ENCODE measurements at places on chromosomes 7 and 10.

DNA sequence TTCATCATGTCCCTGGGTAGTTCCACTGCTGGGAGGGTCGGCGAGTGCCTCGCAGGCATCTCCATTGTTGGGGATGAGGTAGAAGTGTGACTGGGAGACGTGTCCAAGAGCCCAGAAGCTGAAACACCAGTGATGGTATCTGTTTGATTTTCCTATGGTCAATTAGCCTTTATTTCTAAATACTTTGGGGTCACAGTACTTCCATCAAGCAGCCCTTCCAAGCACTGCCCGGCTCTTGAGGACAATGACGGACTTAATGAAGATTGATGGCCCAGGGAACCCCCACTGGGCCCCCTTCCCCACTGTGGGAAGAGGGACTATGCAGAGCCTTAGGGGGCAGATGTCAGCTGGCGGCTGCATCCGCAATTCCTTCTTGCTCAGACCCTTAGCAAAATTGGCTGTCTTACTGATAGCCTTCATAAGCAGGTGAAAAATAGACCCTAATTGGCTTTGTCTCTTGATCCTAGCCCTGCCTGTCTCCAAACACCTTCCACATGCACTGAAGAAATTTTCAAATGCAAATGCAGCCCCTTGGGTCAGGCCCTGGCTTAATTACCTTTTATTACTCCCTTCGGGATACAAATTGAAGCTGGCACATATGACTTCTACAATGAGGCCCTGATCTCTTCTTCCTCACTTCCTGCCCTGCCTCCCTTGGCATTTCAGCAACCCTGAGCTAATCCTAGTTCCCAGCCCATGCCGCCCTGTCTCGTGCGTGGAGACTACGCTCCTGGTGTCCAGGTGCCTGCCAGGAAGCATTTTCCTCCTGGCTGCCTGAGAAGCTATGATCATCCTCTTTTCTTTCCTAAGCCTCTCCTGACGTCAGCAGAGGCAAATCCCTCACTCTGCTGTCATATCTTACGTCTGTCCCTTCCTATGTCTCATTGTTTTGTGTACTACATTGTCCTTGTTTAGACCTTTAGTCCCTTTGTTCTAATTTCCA is 124.5 kb upstream of the GDF10 start:
- no peak for DNase-seq

DNA sequence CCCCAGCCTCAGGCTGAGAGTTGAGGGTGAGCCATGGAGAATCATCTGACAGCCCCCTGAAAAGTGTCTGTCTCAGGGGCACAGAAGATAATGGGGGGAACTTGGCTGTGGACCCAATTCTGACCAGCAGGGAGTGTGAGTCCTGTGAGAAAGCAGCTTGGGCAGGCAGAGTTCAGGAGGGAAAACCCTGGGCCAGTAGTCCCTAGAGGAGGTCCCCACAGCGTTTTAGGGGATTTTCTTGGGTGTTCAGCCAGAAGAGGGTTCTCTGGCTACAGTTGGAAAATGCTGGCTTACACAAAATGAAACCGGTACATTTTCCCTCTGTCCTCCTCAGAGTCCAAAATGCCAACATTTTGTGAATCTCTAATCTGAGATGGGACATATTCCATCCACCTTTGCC is 35.8 kb upstream of the TRIM8 start:
- no peak for DNase-seq

DNA sequence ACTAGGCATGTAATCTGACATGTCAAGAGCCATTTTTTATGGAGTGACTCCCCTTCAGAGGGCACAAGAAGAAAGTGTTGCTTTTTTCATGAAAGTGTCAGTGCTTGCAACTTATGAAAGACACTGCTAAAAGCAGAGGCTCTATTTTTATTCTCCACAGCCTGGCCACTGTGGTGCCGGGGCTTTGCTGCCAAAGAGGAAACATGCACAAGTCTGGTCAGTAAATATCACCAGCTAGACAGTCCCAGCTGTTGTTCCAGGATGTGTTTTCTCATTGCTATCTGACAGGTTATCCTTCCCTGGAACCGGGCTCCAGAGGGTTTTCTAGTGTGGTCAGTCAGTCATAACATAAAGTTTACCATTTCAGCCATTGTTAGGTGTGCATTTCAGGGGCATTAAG is 180.7 kb upstream of the PITRM1 start:
- no peak for DNase-seq

GRCh38 chr7:69531050-69531449 is 67.2 kb upstream of the AUTS2 start:
- DNase-seq: no peak

DNA sequence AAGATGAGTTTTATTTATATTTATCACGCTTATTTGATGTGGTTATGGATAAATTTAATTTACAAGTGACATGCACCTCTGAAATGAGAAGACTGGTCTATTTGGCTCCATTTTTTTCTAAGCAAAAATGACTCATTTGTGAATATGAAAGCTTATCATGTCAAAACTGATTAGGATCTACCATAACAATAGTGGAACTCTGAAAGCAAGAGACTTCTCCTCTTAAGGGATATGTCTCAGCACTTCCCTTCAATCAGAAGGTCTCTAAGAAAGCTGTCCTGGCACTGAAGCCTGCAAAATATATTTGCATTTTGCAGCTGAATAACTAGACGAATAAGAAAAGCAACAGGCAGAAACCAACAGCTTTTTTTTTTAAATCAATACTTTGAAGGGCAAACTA is 12.7 kb downstream of the FAS start:
- no peak for DNase-seq

GRCh38 chr10:64014281-64014680 is 493.1 kb downstream of the REEP3 start:
- DNase-seq: no peak

DNA sequence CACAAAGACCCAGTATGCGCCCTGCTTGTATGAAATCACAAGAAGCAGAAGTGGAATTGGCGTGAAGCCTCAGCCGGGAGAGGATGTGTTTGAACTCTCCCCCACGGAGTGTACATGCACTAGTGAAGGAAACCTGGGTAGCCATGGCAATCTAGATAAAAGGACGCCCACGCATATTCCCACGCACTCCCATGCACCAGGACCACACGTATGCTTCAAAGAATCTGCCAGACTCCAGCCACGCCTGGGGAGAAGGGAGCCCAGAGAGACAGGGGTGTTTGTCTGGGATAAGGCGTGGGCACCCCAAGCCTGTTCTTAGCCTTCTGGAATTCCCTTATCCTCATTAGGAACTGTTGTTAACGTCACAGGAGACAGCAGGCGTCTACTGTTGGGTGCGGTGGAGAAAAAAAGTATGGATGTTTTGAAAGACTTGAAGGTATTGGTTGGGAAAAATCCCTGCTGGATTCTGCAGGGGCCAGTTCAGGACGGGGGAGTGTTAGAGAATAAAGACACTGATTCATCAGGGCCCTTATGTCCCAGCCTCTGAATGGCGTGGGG is 28.9 kb upstream of the ECHDC3 start:
- no peak for DNase-seq

DNA sequence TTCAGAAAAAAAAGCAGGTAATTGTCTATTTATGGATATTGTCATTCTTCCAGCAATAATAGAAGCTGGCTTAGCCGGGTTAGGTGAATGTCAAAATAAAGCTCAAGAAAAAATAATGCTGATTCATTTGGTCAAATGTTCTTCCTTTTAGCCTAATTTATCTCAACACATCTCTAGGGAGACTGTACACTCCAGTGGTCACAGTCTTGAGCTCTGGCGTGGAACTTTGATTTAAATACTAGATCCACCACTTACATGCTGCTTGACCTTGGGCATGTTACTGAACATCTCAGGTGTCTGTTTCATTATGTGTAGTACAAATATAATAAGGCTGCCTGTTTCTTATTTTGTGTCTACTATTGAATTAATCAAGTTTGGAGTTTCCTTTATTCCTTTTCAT is 22.0 kb downstream of the PRTFDC1 start:
- no peak for DNase-seq

DNA sequence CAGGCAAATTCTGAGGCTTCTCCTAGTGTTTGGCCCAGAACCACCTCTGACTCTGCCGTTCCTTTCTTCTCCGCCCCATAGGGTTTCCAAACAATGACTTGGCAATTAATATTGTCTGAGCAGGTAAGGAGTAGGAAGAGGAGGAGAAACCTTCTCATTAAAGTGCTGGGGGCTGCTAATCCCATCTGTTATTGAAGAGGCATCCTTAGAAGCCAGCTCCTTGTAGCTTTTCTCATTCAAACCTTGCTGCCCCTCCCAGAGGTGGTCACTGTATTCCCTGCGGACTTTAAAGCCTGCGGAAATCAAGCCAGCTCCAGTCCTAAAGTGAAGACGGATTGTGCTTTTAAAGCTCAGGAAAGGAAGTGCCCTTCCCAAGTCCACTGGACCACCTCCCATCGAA is 1.4 kb upstream of the NKX1-2 start:
- no peak for DNase-seq

DNA sequence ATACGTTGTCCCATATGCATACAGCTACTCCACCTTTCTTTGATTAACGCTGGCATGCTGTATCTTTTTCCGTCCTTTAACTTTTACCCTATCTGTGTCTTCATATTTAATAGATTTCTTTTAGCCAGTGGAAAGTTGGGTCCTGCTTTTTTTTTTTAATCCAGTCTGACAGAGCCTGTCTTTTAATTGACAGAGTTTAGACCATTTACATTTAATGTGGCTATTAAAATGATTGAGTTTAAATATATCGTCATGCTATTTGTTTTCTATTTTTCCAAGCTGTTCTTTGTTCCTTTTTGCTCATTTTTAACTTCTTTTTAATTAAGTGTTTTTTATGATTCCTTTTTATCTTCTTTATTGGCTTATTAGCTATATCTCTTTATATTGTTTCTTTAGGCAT is 217.6 kb upstream of the NEBL start:
- no peak for DNase-seq

DNA sequence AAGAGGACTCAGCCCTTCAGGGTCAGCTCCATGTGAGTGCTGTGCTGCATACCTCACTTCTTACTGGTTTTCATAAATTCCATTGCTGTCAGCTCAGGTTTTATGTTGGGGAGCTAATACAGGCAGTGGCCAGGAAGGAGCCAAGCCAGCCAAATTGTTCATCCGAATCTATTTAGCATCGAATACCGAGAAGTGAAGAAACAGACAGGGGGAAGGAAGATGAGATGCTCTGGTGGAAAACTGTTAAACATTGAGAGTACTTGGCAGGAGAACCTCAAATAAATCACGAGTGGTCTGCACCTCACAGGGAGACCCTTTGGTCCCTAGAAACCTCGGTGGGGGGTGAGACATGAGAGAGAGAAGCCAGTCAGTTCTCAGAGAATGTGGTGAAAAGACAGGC is 196.0 kb upstream of the TMEM72 start:
- no peak for DNase-seq

GRCh38 chr10:102775935-102776669 is 32.4 kb downstream of the WBP1L start:
- DNase-seq: no peak

- no peak for DNase-seq
Observed at GRCh38 chr10:124223711-124224085, 130.3 kb upstream of the CHST15 start.

- no peak for DNase-seq
Observed at GRCh38 chr10:100377830-100378229, 30.8 kb downstream of the SCD start.

DNA sequence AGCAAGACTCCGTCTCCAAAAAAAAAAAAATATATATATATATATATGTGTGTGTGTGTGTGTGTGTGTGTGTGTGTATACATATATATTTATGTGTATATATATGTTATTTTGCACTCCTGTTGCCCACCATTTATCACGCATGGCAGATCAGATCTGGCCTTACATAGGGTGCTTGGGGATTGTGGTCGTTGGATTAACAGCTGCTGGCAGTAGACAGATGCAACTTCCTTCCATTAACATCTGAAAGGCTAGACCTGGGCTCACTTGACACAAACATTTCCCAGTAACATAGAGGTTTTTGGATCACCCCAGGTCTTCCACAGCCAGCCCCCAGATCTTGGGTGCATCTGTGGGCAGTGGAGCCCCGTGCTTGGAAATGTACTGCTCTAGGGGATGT is 40.8 kb upstream of the DLD start:
- DNase-seq: no peak

DNA sequence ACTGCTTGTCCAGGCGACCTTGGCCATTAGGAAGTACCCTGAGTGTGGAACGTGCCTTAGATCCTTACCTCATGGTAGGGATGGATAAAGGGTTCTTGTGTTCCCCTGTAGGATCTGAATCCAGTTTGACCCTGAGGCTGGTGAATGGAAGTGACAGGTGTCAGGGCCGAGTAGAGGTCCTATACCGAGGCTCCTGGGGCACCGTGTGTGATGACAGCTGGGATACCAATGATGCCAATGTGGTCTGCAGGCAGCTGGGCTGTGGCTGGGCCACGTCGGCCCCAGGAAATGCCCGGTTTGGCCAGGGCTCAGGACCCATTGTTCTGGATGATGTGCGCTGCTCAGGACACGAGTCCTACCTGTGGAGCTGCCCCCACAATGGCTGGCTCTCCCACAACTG is 31.6 kb downstream of the DMBT1 start:
- DNase-seq: no peak

Data from activated naive CD4-positive, alpha-beta T cell (primary cell).